ENCODE measurements at places on chromosomes 1 and 21. TPM values are rescaled to one million over a fixed set of nuclear protein-coding genes. Genes with fewer than 3 reads are reported as not detected.

FGR gene
- polyA plus RNA-seq = 1.8 TPM

DNA sequence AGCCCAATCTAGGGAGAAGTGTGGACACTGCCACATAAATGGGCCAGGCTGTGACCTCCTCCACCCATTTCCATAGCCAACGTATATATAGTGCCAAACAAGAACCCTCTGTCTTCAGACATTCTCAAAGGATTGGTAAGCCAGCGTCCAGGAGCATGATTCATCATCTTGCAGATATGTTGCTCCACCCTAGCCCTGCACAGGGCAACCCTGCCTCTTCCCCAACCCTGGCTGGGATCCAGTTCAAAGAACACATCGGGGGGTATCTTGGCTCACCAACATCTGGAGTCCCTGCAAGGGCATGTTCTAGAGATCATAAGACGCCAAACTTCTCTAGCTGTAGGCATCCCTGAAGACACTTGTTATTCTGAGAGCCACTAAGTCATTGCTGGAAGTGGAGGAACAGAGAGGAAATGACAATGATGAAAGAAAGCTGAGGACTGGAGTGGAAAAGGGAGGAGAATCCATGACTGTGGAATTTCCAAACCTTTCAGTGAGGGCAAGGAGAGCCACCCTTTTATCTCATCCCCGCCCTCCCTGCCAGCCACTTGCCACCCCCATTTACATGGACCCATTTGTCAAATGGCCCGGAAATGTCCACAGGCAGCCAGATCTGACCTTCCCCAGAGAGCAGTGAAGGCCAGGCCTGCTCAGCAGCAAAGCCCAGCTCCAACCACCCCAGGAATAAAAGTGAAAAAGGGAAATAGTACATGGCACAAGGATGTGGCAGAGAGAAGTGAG, 144.1 kb upstream of the CTTNBP2NL start:
- no peaks in the 10 kb centered on the region for H3K36me3 ChIP-seq
- H3K4me3 ChIP-seq = no peak overlapping the region
- H3K4me1 ChIP-seq = no peaks in the 10 kb centered on the region
- DNase-seq = no peak

- no peaks in the 10 kb centered on the region for H3K27me3 ChIP-seq
- no peak overlapping the region for H3K4me3 ChIP-seq
- no peak for DNase-seq
- no peaks in the 10 kb centered on the region for H3K36me3 ChIP-seq
- no peaks in the 10 kb centered on the region for H3K4me1 ChIP-seq
- no peak overlapping the region for H3K27ac ChIP-seq
Observed at GRCh38 chr1:238450976-238451375, 560.3 kb upstream of the ZP4 start.

GRCh38 chr21:29022166-29022565, 2.3 kb upstream of the USP16 start:
- H3K4me3 ChIP-seq = peak overlapping the region; percentile 8
- H3K27ac ChIP-seq = peak overlapping the region; percentile 89
- H3K27me3 ChIP-seq = no peaks in the 10 kb centered on the region
- no peak for DNase-seq

GRCh38 chr21:42120903-42121535, 49.9 kb downstream of the UMODL1 start:
- no peak overlapping the region for H3K4me3 ChIP-seq
- peaks cover 24% of the 10 kb centered on the region for H3K27me3 ChIP-seq
- DNase-seq = no peak
- H3K27ac ChIP-seq = no peak overlapping the region

RCAN3 gene
- 150 TPM for polyA plus RNA-seq

ERVH48-1 gene
- polyA plus RNA-seq = 0.10 TPM

CFH gene
- 6.7 TPM for polyA plus RNA-seq

WASF2 gene
- 54.8 TPM for polyA plus RNA-seq

ADAMTS4 gene
- 0.22 TPM for polyA plus RNA-seq

DNA sequence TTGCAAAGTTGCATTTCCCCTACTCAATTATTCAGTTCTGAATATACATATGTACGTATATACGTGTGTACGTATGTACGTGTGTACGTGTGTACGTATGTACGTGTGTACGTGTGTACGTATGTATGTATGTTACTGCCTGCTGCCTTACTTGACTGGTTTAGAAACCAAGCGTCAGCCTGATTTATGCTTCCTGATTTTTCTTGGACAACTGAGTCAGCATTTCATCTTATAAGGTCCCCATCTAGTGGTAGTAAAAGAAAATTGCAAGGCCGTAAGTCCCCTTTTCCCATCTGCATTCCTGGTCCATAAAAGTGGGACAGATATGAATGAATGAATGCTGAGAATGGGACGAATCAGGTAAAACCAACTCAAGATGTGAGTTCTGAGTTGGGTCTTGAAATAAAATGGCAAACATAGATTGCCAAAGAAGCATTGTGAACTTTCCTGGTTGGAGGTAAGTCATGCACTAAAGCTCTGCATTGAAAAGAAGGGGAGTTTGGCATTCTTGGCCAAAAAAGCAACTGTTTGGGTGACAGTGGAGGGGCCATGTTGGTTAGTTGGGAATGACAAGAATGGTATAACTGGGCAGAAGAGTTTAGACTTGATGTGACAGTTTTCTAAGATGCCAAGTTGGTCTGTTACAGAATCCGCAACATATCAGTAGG, 76.4 kb upstream of the DNAH14 start:
- no peak overlapping the region for H3K27ac ChIP-seq
- no peak overlapping the region for H3K4me3 ChIP-seq
- peaks cover 7% of the 10 kb centered on the region for H3K27me3 ChIP-seq
- no peaks in the 10 kb centered on the region for H3K36me3 ChIP-seq

DNA sequence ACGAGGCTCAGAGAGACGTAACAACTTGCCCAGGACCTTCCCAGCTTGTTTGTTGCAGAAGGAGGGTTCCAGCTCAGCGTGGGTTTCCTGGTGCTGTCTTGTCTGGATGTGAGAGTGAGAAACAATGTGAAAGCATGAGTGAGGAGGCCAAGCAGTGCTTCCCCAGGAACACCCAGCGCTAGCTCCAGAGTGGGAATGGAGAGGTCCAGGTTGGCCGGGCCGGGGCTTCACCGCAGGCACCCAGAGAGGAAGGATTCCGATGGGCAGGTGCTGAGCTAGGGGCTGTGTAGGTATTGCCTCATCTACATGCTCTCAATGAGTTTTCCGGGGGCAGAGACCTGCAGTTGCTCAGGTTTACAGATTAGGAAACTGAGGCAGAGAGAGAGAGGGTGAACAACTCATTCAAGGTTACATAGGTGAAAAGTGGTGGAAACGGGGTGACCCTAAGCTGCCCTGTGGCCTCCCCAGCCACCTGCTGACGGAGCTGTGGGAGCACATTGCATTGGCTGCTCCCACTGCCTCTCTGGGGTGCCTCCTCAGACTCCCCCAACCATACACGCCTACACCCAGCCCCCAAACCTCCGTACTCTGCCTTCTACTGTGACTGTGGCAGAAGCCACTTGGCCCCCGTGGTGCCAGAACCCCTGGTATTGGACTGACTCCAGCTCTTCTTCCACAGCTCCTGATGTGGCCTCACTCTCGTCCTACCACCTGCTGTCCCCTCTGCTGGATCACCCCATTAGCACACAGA, 51.2 kb downstream of the B3GALT5 start:
- H3K27ac ChIP-seq = no peak overlapping the region
- peaks cover 23% of the 10 kb centered on the region for H3K27me3 ChIP-seq
- no peaks in the 10 kb centered on the region for H3K36me3 ChIP-seq
- H3K4me1 ChIP-seq = no peaks in the 10 kb centered on the region
- H3K4me3 ChIP-seq = no peak overlapping the region

- H3K4me1 ChIP-seq = peaks cover 21% of the 10 kb centered on the region
- no peaks in the 10 kb centered on the region for H3K27me3 ChIP-seq
- H3K27ac ChIP-seq = no peak overlapping the region
- H3K36me3 ChIP-seq = no peaks in the 10 kb centered on the region
Observed at GRCh38 chr1:109822749-109823542, 59.2 kb upstream of the EPS8L3 start.

C1orf167 gene
- not detected for polyA plus RNA-seq

CD164L2 gene
- 0.17 TPM for polyA plus RNA-seq

- DNase-seq = no peak
- H3K4me1 ChIP-seq = no peaks in the 10 kb centered on the region
- H3K4me3 ChIP-seq = no peak overlapping the region
Observed at GRCh38 chr1:16608838-16609560, 4.4 kb downstream of the NBPF1 start.

GADD45A gene
- polyA plus RNA-seq = 13.0 TPM

DCST1 gene
- polyA plus RNA-seq = not detected

SUSD4 gene
- polyA plus RNA-seq = 2.6 TPM

RGS2 gene
- 19.3 TPM for polyA plus RNA-seq

- no peak overlapping the region for H3K4me3 ChIP-seq
- DNase-seq = no peak
- H3K36me3 ChIP-seq = no peaks in the 10 kb centered on the region
- peaks cover 4% of the 10 kb centered on the region for H3K4me1 ChIP-seq
Observed at GRCh38 chr1:64850846-64851245, 106.0 kb downstream of the RAVER2 start.

HPDL gene
- polyA plus RNA-seq = 0.47 TPM

AGO1 gene
- polyA plus RNA-seq = 7.9 TPM

TP73 gene
- not detected for polyA plus RNA-seq

DNA sequence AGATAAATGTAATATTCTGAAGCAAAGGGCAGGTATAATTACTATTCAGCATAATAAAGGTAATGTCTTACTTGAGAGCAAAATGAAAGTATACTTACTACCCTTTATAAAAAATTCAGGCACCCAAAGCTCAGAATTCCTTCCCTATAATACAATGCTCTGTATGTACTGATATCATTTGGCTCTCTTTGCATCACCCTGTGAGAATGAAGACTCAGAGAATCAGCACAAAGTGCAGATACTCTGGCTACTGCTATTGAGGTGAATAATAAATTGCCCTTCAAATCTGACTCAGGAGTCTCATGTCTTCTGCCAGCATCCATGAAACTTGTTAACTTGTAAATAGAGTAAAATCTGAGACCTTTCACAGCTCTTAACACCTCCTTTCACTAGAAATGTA, 108.5 kb upstream of the KCTD3 start:
- DNase-seq = no peak
- H3K36me3 ChIP-seq = no peaks in the 10 kb centered on the region
- H3K4me3 ChIP-seq = no peak overlapping the region
- no peaks in the 10 kb centered on the region for H3K4me1 ChIP-seq
- H3K27me3 ChIP-seq = no peaks in the 10 kb centered on the region
- no peak overlapping the region for H3K27ac ChIP-seq

- no peak overlapping the region for H3K27ac ChIP-seq
- H3K27me3 ChIP-seq = peaks cover 28% of the 10 kb centered on the region
- DNase-seq = no peak
Observed at GRCh38 chr1:38129473-38129872, 82.9 kb upstream of the POU3F1 start.

DNA sequence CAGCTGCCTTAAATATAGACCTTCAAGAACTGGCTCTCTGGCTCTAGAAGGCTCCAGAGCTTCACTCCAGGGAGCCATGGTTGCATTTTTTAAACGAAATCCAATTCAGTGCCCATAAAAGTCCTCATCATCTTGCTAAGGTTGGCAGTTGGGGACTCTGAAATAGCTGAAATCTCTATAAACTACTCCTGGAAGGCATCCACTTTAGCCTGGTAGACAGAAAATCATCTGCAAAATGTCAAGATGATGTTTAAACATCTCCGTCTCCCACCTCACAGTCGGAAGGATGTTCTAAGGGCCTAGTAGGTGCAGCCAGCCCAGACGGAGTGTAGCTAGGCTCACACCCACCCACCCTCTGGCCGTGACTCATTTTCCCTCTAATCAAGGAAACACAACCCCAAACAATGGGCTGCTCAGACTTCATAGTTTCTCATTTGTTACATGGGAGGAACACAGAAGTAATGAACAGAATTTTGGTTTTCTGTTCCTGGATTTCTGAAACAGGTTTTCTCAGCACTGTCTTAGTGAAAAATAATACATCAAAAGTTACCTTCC, 235.4 kb upstream of the KAZN start:
- H3K27me3 ChIP-seq = peaks cover 17% of the 10 kb centered on the region
- DNase-seq = no peak
- H3K4me1 ChIP-seq = no peaks in the 10 kb centered on the region
- H3K27ac ChIP-seq = no peak overlapping the region
- H3K4me3 ChIP-seq = no peak overlapping the region

DNA sequence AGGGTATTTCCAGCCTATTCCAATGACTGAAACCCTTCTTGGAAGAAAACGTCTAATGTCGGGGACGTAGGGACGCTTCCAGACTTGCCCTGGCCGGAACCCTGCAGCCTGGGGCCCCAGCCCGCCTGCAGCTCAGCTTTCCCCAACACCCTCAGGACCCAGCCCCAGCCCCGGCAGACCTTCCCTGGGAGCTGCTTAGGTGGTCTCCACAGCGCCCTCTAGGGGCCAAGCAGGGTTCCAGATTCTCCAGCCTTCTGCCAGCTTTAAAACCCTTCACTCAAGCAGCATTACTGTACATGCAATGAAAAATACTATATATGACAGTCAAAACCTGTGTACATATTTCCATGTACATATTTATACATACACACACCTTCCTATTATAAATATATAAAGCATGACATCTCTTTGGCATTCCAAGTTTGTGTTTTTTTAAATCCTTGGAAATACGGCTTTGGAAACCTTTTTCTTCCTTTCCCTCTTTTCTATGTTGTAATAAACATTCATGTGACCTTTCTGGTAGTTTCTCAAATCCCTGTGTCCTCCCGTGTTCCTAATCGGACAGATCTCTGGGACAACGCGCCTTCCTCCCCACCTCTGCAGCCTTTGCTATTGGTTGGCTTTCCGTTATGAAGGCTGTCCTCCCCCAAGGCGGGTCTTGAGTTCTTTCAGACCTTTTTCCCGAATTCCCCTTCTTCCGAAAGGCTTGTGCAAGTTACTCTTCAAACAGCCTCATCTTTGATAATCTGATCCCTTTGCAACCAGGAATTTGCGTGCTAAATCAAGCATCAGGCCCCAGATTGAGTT, 60.3 kb downstream of the STUM start:
- DNase-seq = peak; percentile 75
- no peaks in the 10 kb centered on the region for H3K36me3 ChIP-seq
- H3K4me3 ChIP-seq = no peak overlapping the region
- no peaks in the 10 kb centered on the region for H3K4me1 ChIP-seq
- H3K27me3 ChIP-seq = no peaks in the 10 kb centered on the region
- no peak overlapping the region for H3K27ac ChIP-seq

ADAMTSL4 gene
- not detected for polyA plus RNA-seq
